ENCODE measurements at places on chromosomes 7 and 10.
A peak's percentile ranks its signal among the peaks of the same experiment; 100 is the strongest.

- no peak for DNase-seq
Observed at GRCh38 chr7:66500087-66500486, 128.6 kb upstream of the KCTD7 start.

DNA sequence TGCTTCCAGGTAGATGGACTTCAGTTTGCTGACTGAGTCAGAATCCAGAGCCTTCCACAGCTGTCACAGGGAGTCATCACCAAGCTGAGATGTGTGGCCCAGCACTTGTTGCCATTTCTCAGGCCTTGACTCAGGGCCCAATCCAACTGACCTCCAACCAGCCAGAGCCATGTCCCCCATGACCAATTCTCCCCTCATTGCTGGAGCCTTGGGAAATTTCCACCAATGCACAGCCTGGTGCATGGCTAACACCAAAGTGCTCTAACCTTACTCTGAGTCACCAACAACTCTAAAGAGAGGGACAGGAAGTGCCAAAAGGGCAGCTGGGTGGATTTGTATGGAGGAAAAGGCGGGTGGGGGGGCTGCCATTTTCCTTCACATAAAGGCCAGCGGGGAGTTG, 13.4 kb upstream of the GLI3 start:
- no peak for DNase-seq

- DNase-seq, result peak; percentile 35
Observed at GRCh38 chr10:48554656-48555055, 50.2 kb downstream of the ARHGAP22 start.

DNA sequence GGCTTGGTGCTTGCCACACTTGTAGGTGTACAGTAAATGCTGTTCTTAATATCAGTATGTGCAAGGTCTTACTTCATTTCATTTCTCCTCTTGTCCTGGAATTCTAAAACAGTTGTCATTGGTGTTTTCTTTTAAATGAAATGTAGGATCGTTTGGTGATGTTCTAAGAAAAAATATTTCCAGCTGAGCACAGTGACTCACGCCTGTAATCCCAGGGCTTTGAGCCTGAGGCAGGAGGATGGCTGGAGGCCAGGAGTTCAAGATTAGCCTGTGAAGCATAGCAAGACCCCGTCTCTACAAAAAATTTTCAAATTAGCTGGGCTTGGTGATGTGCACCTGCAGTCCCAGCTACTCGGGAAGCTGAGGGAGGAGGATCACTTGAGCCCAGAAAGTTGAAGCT, 32.6 kb upstream of the ELN start:
- DNase-seq, result no peak

GRCh38 chr10:82821043-82821442, 946.0 kb downstream of the NRG3 start:
- no peak for DNase-seq

DNA sequence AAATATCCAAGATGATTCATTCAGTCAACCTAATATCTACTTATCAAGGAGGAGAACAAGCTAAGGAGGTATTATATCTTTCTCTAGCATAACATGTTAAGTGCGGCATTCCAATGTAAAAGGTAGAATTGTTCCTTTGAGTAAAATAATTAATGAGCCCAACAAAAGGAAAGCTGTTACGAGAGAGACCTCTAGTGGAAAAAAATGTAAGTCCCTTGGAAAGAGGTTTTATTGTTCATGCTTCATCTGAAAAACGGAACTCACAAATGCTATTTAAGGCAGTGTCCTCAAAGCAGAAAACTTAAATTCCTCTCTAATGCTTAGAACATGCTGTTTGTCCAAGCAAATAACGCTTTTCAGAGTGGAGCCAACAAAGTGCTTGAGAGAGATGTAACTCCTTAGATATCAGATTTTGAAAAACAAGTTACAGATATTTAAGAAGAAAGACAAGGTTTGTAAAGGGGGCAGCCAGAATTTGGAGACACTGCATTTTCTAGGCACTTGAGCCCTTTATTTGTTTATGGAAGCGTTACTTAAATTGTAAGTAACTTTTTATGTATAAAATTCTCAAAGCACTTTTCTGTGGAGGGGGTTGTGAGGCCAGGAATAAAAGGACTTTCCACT, 119.9 kb downstream of the TFEC start:
- DNase-seq, result no peak
